ENCODE measurements at places on chromosomes 3 and 15.

- H3K4me3 ChIP-seq, result no peak overlapping the region
- no peaks in the 10 kb centered on the region for H3K4me1 ChIP-seq
- DNase-seq, result no peak
Measured at GRCh38 chr3:18426597-18427193, 1.6 kb upstream of the SATB1 start.

- H3K36me3 ChIP-seq, result no peaks in the 10 kb centered on the region
- no peaks in the 10 kb centered on the region for H3K4me1 ChIP-seq
- DNase-seq, result no peak
- H3K27me3 ChIP-seq, result no peaks in the 10 kb centered on the region
- no peak overlapping the region for H3K4me3 ChIP-seq
- no peak overlapping the region for H3K27ac ChIP-seq
Measured at GRCh38 chr3:18635215-18635614, 210.1 kb upstream of the SATB1 start.

- no peak overlapping the region for H3K4me3 ChIP-seq
- H3K27me3 ChIP-seq, result no peaks in the 10 kb centered on the region
- H3K4me1 ChIP-seq, result no peaks in the 10 kb centered on the region
- DNase-seq, result no peak
- H3K36me3 ChIP-seq, result no peaks in the 10 kb centered on the region
Measured at GRCh38 chr3:133112666-133113065, 74.5 kb downstream of the TMEM108 start.

DNA sequence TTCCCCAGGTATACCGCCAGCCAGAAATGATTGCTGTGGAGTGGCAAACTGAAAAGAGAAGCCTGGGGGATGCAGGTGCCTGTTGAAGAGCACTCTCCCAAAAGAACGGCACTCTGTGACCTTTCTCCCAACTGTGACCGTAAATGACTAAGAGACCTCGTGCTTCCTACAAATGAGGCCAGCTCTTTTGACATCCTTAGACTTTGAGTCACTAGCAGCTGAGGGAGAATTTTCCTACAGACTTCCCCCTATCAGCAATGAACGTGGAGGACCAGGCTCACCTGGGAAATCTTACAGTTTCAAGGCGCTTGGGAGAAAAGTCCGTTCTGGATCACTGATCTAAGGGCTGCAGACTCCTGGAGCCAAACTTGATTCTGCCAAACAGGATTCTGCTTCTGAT, 8.6 kb downstream of the AQP9 start:
- H3K4me1 ChIP-seq, result peaks cover 2% of the 10 kb centered on the region
- no peaks in the 10 kb centered on the region for H3K36me3 ChIP-seq
- peaks cover 8% of the 10 kb centered on the region for H3K27me3 ChIP-seq
- no peak overlapping the region for H3K27ac ChIP-seq
- no peak overlapping the region for H3K4me3 ChIP-seq

DNA sequence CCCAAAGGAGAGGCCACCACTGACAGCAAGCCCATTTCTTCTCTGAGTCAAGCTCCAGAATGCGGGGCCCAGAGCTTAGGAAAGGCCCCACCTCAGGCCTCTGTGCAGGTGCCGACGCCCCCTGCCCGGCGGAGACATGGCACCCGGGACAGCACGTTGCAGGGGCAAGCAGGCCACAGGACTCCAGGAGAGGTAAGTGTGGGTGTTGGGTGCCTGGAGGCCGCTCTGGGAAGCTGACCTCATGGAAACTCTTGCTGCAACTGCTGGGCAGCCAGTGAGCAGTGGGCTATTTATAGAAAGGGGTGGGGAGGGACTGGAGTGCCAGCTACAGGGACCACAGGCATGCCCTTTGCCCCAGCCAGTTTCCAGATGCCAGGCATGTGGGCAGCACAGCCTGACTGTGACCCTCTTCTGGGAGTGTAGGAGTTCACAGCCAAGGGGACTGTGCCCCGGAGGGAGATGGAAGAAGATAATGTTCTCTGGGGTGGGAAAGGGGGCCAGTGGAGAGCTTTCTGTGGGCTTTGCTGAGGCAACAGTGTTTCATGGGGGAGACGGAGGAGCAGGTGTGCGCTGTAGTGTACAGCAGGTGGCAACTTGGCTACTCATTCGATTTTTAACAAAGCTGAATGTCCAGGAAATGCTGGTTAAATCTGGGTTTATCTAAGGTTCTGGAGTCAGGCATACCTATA, 23.7 kb downstream of the ALPK3 start:
- H3K27me3 ChIP-seq, result peaks cover 21% of the 10 kb centered on the region
- peak; percentile 86 for DNase-seq
- H3K36me3 ChIP-seq, result no peaks in the 10 kb centered on the region
- H3K27ac ChIP-seq, result no peak overlapping the region
- H3K4me1 ChIP-seq, result peaks cover 14% of the 10 kb centered on the region
- no peak overlapping the region for H3K4me3 ChIP-seq
